ENCODE measurements at places on chromosomes 1 and 21.

DNA sequence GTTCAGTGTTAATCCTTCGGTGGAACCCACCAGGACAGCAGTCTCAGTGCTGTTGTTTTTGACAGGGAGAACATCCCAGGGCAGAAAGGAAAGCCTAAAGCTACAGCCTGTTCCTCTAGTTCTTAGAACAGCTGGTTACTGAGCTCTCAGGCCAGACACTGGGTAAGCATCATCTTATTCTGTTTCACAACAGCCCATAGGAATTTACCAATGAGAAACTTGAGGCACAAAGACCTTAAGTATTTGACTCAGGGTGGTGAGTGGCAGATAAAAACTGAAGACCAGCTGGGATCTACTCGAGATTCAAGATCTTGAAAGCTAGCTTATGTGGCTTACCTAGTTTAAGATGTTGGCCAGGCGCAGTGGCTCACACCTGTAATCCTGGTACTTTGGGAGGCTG is 9.4 kb upstream of the NEK2 start:
- DNase-seq = no peak

DNA sequence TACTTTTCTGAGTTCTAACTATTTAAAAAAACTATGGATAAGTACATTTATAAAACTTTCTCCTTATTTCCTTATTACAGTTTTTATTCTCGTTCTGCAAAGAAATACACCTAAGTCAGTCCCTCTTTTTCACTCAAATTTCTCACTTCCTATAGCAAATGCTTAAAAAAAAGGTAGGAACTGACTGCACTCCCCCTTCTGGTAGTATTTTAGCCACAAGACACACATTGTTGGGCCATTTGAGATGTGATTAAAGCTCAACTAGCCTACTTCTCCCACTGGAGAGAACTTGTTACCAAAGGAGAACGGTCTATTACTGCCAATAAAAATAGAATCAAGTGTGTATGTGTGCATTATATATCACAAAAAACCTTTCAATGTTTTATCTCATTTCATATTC is 521.9 kb upstream of the PRMT6 start:
- peak; percentile 47 for DNase-seq

- DNase-seq = no peak
Measured at GRCh38 chr1:150299716-150300115, 6.1 kb downstream of the MRPS21 start.

GRCh38 chr21:29342363-29342957 is 43.7 kb downstream of the BACH1 start:
- DNase-seq = no peak

DNA sequence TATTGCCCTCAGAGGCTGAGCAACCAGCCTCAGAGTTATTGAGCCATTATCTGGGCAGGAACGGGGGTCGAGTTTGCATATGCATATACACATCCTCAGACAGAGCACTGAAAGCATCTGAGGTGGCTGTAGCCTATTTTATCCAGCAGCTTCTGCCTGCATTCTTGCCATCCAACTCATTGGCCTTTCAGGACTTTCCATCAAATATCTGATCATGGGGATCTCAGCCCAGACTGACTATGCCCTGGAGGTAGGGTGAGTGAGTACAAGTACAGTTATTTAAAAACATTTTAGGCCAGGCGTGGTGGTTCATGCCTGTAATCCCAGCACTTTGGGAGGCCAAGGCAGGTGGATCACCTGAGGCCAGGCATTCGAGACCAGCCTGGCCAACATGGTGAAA is 1.8 kb upstream of the MTF1 start:
- DNase-seq = no peak

GRCh38 chr1:41341772-41342562 is 19.3 kb upstream of the FOXO6 start:
- DNase-seq = peak; percentile 92

Data from DMS53 (cell line).